ENCODE measurements at places on chromosomes 3 and 15. TPM values are rescaled to one million over a fixed set of nuclear protein-coding genes. Genes with fewer than 3 reads are reported as not detected.
A peak's percentile ranks its signal among the peaks of the same experiment; 100 is the strongest.

GRCh38 chr15:85611361-85611760, 183.4 kb downstream of the KLHL25 start:
- no peak for DNase-seq

- no peak for DNase-seq
Measured at GRCh38 chr3:52132041-52132440, 22.2 kb downstream of the POC1A start.

DNA sequence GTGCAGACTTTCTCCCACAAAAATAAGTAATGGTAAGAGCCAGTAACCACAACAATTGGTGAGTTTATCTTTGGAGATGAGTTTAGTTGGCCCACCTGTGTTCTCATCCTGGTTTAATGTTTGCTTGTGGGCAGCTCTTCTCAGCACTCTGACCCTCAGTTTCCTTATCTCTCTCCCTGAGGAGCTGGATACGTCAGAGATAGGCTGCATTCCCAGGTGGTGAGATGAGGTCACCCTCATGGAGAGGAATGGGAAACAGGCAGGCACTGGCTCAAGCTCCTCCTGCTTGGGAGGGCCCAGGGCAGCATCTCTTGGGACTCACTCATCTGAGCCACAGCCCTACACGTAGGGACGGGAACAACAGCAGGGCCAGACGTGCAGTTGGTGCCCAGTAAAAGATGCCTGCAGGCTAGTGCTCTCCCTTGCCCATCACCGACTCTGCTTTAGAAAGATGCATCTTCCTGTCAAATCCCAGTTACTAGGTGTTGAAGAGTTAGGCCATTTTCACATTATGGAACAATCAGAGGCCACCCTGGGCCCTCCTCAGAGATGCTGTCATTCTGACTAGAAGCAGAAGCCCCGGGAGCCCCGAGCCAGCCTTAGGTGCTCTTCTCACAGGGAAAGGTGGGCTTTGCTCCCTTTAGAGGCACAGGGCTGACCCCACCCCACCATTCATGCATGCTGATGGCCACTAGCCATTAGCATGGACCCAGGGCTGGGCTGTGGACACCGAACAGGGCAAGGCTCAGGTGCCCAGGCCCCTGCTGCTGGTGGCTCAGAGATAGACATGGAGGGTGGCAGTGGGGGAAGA, 59.7 kb downstream of the GRIP2 start:
- DNase-seq, result peak; percentile 89

DNA sequence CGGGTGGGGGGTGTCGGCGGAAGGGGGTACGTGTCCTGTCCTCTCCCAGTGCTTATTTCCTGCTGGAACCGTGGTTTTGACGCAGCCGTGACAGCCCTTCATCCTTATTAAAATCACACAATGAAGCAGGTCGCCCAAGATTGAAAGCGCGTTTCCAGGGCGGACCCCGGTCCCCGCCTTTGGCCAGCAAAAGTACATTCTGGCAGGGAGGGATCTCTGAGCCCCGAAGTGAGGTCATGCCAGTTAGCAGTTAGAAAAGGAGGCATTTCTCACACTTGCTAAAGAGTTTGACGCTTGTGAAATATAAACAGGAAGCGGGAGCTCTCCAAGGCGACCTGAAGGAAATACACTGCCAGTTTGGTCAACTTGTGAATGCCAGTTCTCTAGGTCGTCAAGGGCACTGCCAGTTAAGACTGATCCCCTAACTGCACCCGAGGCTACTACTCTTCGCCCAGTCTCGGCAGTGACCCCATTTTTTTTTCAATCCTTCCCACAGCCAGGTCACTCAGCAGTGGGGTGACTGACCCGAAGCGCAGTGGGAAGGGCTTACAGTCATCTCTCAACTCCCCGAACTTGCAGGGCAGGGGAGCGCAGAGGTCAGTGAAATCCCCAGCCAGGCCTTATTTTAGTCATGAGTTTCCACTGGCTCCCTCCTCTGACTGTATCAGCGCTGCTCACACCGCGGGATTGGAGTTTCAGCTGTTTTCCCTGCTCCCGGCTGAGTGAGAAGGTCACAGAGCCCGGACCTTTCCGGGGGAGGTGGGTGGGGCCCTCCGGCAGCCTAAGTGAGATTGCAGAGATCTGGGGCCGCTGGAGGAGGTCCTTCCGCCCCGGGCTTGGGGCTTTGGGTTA, 2.0 kb upstream of the BHLHE40 start:
- peak; percentile 74 for DNase-seq

DNA sequence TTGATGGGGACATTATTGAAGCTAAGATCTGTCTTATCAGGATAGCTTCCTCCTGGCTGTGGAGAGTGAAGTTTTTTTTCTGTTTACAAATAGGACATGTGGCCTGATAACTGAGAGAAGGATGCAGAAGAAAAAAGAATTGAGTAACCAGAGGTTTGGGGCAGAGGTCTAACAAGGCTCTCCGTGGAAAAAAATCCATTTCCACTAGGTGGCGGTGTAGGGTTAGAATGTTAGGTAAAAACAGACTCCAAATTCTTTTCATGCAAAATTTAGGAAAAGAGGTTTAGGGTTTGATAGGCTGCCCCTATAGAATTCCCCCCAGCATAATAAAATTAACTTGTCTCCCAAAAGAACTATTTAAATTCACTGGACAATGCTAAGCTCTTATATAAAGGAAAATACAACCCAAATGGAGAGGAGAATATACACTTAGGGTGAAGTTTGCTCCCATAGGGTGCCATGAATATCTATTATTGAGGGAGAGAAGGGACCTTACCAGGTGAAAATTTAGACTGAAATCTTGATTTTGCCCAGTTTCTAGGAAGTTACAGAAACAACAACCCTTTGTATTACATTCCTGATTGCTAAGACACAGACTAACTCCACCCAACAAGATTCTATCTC, 1560.4 kb downstream of the OTOL1 start:
- DNase-seq, result no peak

Gene ANKRD63
- total RNA-seq, result not detected
